ENCODE measurements at places on chromosomes 3 and 15.

- no peak for DNase-seq
Measured at GRCh38 chr3:68953816-68954444, 21.6 kb upstream of the TAFA4 start.

- DNase-seq: no peak
Measured at GRCh38 chr3:10287936-10288574, 4.7 kb downstream of the GHRL start.

DNA sequence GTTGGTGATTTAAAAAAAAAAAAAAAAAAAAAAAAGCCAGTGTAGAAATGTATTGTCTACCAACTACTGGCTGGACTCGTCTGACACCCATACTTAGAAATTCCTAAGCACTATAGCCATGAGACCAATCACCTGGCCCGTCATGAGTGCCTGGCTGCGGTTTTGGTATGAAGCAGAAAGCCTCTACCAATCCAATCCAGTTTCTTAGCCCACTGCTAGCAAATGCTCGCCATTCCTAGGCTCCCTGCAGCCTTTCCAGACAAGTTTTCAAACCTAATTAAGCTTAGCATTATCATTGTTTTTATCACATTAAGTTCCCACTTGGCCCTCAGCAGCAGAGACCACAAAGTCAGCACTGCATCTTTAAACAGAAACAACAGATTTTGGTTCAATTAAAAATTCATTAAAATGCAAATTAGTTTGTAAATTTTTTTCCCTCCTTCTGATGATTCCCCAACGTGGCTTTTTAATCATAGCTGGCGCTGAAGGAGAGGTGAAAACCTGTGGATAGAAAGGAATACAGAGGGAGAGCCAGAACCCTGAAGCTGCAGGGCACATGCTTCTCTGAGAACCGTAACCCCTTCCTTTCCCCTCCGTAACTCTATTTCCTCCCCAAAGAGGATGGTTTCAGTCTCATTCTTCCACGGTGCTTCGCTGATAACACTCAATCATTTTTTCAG is 32.2 kb upstream of the ST8SIA2 start:
- DNase-seq: no peak

GRCh38 chr15:53974813-53975212 is 3.4 kb upstream of the UNC13C start:
- DNase-seq: no peak

GRCh38 chr15:53980021-53980420 is 1.8 kb downstream of the UNC13C start:
- DNase-seq: no peak

- DNase-seq: no peak
Measured at GRCh38 chr3:107201146-107201545, 176.1 kb upstream of the CCDC54 start.

- no peak for DNase-seq
Measured at GRCh38 chr3:172154768-172155664, 115.6 kb downstream of the FNDC3B start.

- no peak for DNase-seq
Measured at GRCh38 chr3:13039213-13039896, 33.9 kb downstream of the IQSEC1 start.

GRCh38 chr3:189001559-189001958 is 170.2 kb upstream of the TPRG1 start:
- DNase-seq: no peak

GRCh38 chr15:40420793-40421192 is 15.2 kb downstream of the IVD start:
- no peak for DNase-seq

DNA sequence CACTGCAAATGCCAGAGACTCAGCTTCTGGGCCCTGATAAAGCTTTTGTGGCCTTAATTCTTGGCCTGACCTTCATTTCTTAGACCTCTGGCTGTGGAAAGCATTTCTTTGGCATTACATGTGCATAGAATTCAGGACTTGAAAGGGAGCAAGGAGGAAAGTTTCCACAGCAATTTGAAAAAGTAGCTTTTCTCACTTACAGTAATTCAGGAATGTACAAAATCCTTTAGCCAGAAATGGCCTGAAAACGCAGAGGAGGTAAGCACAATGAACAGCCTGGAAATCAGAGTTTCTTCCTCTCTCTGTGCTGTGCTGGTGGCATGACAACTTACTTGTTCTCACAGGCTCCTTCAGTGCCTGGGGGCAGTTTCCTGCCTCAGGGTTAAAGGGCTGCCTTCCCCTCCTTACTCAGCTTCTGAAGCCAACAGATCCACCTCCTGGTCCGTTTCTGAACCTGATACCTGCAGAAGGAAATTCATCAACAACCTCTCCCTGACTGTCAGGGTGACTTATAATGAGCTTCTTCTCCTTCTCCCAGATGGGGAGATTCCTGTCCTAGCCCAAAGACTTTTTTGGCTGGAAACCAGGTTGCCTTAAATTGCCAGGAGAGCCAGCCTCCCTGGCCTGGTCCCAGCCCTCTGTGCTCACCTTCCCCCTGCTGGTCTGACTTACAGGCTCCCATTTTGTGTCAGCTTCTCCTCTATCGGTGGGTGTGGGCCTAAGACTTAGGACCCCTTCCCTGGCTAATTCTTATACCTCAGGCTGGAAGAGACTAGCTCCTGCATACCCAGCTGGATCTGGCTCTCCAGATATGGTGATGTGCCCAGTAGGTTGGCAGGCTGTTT is 102.3 kb downstream of the MYRIP start:
- no peak for DNase-seq

Measured in activated CD4-positive, alpha-beta T cell treated with anti-CD3 and anti-CD28 coated beads, Interleukin-2, amount 50 U/mL, for 4 hours (primary cell).